Mammary microvascular endothelial cell (primary cell): ENCODE measurements at places on chromosomes 7 and 10. TPM values are rescaled to one million over a fixed set of nuclear protein-coding genes. Genes with fewer than 3 reads are reported as not detected.

The ANKRD61 gene
- 0.20 and 0.40 TPM in 2 replicates for total RNA-seq

The CAMK2B gene
- 0.20 and 0.69 TPM in 2 replicates for total RNA-seq

The VWDE gene
- total RNA-seq = not detected in 2 replicates

The ADRB1 gene
- 1.5 and 2.1 TPM in 2 replicates for total RNA-seq

The DGKB gene
- total RNA-seq = not detected in 2 replicates

The COL28A1 gene
- total RNA-seq = not detected in 2 replicates

The AZGP1 gene
- total RNA-seq = not detected in 2 replicates

The NACAD gene
- total RNA-seq = 0.73 and 1.3 TPM in 2 replicates

The ZNF804B gene
- not detected in 2 replicates for total RNA-seq

The FAM25G gene
- not detected in 2 replicates for total RNA-seq

The KCNMA1 gene
- total RNA-seq = 0.15 TPM in 1 of 2 replicates, not detected in the other

The NEUROD6 gene
- total RNA-seq = not detected in 2 replicates

The SFTPA1 gene
- total RNA-seq = not detected in 2 replicates

The LRIT1 gene
- total RNA-seq = not detected in 2 replicates

The HABP2 gene
- total RNA-seq = not detected in 2 replicates

The CALHM2 gene
- 25.2 and 33.1 TPM in 2 replicates for total RNA-seq

The EBLN1 gene
- not detected in 2 replicates for total RNA-seq

The CRHR2 gene
- not detected in 2 replicates for total RNA-seq

The TAS2R41 gene
- total RNA-seq = not detected in 2 replicates

The PTF1A gene
- not detected in 2 replicates for total RNA-seq

The PGAM2 gene
- total RNA-seq = not detected in 2 replicates

The SH2D4B gene
- not detected in 2 replicates for total RNA-seq

The FGL2 gene
- 0.25 TPM in 1 of 2 replicates, not detected in the other for total RNA-seq

The TBXAS1 gene
- 0.67 and 1.7 TPM in 2 replicates for total RNA-seq

The HERPUD2 gene
- 24.8 and 26.9 TPM in 2 replicates for total RNA-seq

The ABCA13 gene
- total RNA-seq = under 0.01 and 0.05 TPM in 2 replicates

The FKBP6 gene
- total RNA-seq = not detected in 2 replicates

The SPDYE5 gene
- total RNA-seq = not detected in 2 replicates

The HNRNPA2B1 gene
- 171 and 191 TPM in 2 replicates for total RNA-seq

The ANKRD1 gene
- total RNA-seq = 749 and 785 TPM in 2 replicates

The MYL10 gene
- not detected in 2 replicates for total RNA-seq

The AOC1 gene
- not detected in 2 replicates for total RNA-seq

The PPP1R17 gene
- not detected in 2 replicates for total RNA-seq

The GSTO2 gene
- 0.30 and 0.33 TPM in 2 replicates for total RNA-seq

The IKZF1 gene
- total RNA-seq = not detected in 2 replicates

The ASIC3 gene
- total RNA-seq = not detected in 2 replicates

The ASB10 gene
- not detected in 2 replicates for total RNA-seq

The PLCE1 gene
- 0.10 and 0.13 TPM in 2 replicates for total RNA-seq

The ZP3 gene
- total RNA-seq = 0.59 and 0.60 TPM in 2 replicates

The FAM131B gene
- 0.54 and 1.2 TPM in 2 replicates for total RNA-seq

The LLCFC1 gene
- total RNA-seq = not detected in 2 replicates

The LRMDA gene
- total RNA-seq = 8.8 and 13.7 TPM in 2 replicates

The SLC26A3 gene
- total RNA-seq = not detected in 2 replicates

The PNLIP gene
- total RNA-seq = not detected in 2 replicates
